Fibroblast of lung (primary cell): ENCODE measurements at places on chromosomes 7 and 10. TPM values are rescaled to one million over a fixed set of nuclear protein-coding genes. Genes with fewer than 3 reads are reported as not detected.

- H3K36me3 ChIP-seq: no peaks in the 10 kb centered on the region
- no peak overlapping the region for H3K27ac ChIP-seq
- no peaks in the 10 kb centered on the region for H3K27me3 ChIP-seq
- H3K4me1 ChIP-seq: no peaks in the 10 kb centered on the region
These were observed 220.5 kb upstream of the ETV1 start for GRCh38 chr7:14209896-14210484.

DNA sequence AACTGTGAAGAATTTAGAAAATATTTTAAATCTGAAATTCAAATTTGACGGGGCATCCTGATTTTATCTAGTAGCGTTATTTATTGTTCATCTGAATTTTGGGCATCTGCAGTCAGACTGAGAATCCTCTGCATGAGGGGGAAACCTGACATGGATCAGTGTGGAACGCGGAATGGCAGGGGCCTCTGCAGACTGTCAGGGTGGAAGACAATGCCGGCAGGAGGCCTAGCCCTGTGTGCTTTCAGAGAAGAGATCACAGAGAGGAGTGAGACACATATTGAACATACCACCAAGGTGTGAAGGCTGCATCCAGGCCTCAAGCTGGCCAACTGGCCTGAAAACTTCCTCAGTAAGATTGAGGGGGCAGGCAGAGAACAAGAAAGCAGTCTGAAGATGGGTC is 921.1 kb upstream of the GHITM start:
- H3K36me3 ChIP-seq: no peaks in the 10 kb centered on the region
- no peaks in the 10 kb centered on the region for H3K4me1 ChIP-seq

DNA sequence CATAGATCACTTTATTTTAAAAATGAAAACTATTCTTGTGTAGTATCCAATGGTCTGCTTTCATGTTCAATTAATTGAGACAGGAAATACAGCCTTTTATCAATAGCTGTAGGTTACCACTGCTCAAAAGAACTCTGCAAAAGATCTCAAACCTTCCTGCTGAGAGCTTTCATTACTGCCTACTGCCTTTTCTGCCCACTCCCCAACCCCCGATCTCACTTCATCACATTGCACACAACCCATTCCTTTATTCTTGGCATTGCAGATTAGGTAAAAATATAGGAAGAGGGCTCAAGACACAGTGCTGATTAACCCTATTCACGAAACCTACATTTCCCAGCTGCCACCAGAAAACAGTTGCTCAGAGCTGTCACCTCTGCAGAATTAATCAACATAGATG is 171.4 kb downstream of the BTAF1 start:
- H3K27me3 ChIP-seq: no peaks in the 10 kb centered on the region
- no peak for DNase-seq
- no peaks in the 10 kb centered on the region for H3K36me3 ChIP-seq
- no peak overlapping the region for H3K4me3 ChIP-seq
- H3K27ac ChIP-seq: no peak overlapping the region

The KCNK18 gene
- total RNA-seq: not detected in 2 replicates

DNA sequence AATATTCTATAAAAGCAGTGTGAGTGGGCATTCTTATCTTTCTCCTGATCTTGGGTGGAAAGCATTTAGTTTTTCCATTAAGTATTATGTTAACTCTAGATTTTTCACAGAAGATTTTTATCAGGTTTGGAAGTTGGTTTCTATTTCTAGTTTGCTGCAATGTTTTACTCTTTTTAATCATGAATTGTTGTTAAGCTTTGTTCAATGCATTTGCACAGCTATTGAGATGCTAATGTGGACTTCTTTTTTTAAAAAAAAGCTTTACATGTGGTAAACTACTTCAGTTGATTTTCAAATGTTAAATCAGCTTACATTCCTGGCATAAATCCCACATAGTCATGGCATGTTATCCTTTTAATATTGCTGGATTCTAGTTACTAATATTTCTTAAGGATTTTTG is 363.6 kb upstream of the NRP1 start:
- H3K4me1 ChIP-seq: no peaks in the 10 kb centered on the region
- no peak overlapping the region for H3K27ac ChIP-seq
- no peaks in the 10 kb centered on the region for H3K36me3 ChIP-seq

DNA sequence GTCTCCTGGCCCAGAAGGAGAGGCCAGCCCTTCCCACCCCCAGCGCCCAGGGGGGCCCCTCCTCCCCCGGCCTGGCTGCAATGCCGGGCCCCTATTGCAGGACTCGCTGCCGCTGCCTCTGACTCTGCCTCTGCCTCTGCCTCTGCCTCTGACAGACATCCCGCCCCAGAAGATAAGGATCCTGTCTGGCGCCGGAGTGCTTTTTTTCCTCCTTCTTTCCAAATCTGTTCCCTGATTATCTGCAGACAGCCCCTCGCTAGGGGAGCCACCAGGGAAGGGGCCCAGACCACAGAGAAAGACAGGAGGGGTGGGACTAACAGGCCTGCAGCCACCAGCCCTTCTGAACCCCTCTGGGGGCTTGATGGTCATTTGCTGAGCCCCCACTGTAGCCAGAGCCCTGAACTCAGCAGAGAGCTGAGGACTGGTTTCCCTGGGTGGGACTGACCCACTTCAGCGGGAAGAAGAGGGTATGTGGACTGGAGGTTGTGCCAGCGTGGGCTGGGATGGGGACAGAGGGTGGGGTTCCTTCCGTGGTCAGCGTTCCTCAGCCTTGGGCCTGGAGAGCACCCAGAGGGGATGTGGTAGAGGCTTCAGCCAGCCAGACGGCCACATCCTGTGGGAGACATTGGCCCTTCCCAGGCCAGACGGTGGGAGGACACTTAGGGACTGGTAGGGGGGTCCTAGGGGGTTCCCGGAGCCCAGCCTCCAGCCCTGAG is 22.8 kb downstream of the UNC5B start:
- H3K27ac ChIP-seq: peak overlapping the region; percentile 28
- H3K27me3 ChIP-seq: no peaks in the 10 kb centered on the region
- H3K4me3 ChIP-seq: no peak overlapping the region
- peak; percentile 92 for DNase-seq

- peak; percentile 61 for DNase-seq
- H3K27me3 ChIP-seq: no peaks in the 10 kb centered on the region
- H3K4me1 ChIP-seq: no peaks in the 10 kb centered on the region
- H3K36me3 ChIP-seq: no peaks in the 10 kb centered on the region
These were observed 339.1 kb downstream of the ATRNL1 start for GRCh38 chr10:115432188-115432819.

DNA sequence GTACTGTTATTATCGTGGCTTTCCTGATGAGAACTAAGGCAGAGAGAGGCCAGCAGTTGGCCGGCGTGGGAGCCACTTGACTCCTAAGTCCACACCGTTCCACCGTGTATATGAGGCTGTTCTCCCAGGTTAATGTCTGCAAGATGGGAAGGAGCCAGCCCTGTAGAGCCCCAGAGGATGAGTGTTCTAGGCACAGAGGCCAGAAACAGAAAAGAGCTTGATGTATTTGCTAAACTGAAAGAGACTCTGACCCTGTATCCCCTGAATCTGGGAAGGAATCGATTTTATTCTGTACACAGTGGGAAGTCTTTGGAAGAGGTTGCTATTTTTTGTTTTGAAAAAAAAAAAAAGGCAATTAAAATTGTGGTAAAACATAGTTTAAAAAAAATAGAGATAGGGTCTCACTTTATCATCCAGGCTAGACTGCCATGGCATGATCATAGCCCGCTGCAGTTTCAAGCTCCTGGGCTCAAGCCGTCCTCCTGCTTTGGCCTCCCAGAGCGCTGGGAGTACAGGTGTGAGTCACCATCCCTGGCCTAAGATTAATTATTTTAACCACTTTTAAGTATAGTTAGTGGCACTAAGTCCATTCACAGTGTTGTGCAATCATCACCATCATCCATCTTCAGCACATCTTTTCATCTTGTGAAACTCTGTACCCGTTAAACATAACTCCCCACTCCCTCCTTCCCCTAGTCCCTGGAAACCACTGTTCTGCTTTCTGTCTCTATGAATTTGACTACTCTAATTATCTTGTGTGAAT is 348.8 kb downstream of the SDK1 start:
- peak; percentile 77 for DNase-seq
- H3K36me3 ChIP-seq: no peaks in the 10 kb centered on the region
- no peaks in the 10 kb centered on the region for H3K27me3 ChIP-seq
- no peak overlapping the region for H3K4me3 ChIP-seq

DNA sequence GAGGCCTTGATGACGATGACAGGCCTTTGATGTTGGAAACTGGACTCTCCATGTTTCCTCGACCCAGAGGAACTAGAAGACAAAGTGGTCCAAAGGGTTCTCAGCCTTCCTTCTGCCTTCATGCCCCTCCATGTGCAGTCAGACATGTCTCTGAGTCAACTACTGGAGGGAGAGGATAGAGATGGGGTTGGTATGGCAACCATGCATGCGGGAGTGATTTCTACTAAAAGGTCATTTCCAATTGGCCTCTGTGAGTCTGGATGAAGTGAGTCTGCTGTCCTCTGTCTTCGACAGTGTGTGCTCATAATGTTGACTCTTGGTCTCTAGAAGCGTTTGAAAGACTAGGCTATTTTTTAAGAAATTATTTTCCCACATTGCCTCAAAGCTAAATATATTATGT is 29.2 kb downstream of the STK17A start:
- H3K4me3 ChIP-seq: no peak overlapping the region
- H3K36me3 ChIP-seq: peaks cover 16% of the 10 kb centered on the region
- H3K4me1 ChIP-seq: peaks cover 14% of the 10 kb centered on the region
- H3K27me3 ChIP-seq: no peaks in the 10 kb centered on the region

The RAB18 gene
- 36.0 and 42.1 TPM in 2 replicates for total RNA-seq

- no peaks in the 10 kb centered on the region for H3K27me3 ChIP-seq
- H3K36me3 ChIP-seq: no peaks in the 10 kb centered on the region
- H3K4me1 ChIP-seq: no peaks in the 10 kb centered on the region
- H3K27ac ChIP-seq: no peak overlapping the region
These were observed 131.8 kb downstream of the SEMA3E start for GRCh38 chr7:83517035-83517700.

The ZP3 gene
- total RNA-seq: 2.6 TPM in 2 replicates

The FRMD4A gene
- total RNA-seq: 22.9 and 26.9 TPM in 2 replicates

DNA sequence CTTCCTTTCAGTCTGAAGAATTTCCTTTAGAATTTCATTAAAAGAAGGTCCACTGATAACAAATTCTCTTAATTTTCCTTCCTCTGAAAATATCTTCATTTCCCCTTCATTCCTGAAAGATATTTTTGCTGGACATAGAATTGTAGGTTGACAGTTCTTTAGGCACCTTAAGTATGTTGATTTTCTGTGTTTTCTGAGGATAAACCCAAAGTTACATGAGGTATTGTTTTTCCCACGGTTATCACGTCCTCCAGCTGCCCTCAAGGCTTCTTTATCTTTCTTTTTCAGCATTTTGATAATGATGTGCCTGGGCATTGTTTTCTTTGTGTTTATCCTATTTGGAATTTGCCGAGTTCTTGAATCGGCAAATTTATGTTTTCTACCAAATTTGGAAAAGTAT is 105.3 kb downstream of the ELFN1 start:
- H3K27me3 ChIP-seq: no peaks in the 10 kb centered on the region
- no peak overlapping the region for H3K27ac ChIP-seq
- no peak overlapping the region for H3K4me3 ChIP-seq
- no peaks in the 10 kb centered on the region for H3K36me3 ChIP-seq
